ENCODE measurements at places on chromosomes 2 and 18.

DNA sequence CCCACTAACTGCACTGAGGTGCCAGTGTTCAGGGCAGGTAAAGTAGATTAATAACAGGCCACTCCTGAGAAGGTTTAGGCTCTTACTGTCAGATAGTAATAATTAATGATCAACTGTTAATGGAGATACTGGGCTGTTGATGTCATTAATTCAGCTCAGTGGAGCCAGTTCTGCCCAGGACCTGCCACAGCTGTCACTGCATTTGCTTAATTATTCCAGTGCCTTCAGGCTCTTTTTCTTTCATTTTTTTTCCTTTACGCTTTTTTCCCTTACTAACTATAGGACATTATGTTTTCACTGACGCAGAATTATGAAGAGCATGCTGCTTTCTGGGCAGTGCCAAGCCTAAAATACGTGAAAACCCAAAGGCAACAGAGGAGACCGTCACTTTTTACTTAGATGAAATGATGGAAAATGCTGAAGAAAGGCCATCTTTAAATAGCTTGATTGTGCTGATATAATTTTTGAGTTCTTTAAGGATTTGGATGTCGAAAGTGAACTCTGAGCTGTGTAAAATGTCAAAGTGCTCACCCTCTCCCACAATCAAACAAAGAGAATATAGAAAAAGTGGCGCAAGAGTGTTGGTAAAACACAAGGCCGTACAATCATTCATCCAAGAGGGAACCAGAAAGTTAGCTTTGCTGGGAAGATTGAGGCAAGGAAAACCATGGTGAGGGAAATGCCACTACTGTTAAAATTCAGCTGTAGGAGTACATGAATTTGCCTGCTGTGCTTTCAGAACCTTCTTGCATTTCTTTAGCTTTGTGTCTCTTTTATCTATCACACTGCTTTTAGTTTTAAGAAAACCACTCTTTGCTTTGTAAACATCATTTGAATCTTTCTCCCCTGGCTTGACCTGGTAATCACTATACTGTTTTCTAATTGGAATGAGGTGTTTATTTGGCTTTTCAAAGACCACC lies 192.0 kb upstream of the ZEB2 start:
- no peak for DNase-seq

DNA sequence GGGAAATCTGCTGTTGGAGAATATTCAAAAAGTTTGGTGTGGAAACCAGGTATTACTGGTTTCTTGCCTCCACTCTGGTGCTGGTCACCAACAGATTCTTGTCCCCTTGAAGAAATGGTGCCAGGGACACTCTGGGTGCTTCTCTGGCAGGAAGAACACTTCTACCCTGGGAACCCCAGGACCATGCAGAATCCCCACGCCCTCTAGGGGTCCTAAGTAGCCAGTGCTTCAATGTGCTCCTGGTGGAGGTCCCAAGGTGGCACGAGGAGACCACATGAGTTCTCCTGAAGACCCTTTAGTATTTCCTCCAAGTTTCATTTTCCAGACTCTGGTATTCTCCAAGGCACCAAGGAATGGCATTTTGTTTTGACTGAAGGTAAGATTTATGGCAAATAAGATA lies 380.6 kb downstream of the TSN start:
- DNase-seq: peak; percentile 2

DNA sequence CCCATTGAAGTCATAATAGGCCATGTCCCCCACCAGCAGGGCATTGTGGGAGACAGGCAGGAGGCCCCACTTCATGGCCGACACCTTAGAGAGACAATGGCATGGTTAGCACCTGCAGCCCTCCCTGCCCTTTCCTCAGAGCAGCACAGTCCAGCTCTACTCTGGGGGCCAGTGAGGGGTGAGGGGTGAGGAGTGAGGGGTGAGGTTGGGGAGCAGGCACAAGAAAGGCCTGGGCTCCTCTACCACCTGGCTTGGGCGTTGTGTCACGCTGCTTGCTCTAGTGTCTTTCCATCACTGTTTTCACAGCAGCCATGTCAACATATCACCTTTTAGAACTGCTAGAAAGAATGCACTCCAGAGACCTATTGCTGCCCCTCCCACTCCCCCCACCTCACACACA lies 77.2 kb downstream of the ADD2 start:
- no peak for DNase-seq

GRCh38 chr2:190283783-190284182 lies 35.8 kb downstream of the HIBCH start:
- no peak for DNase-seq

DNA sequence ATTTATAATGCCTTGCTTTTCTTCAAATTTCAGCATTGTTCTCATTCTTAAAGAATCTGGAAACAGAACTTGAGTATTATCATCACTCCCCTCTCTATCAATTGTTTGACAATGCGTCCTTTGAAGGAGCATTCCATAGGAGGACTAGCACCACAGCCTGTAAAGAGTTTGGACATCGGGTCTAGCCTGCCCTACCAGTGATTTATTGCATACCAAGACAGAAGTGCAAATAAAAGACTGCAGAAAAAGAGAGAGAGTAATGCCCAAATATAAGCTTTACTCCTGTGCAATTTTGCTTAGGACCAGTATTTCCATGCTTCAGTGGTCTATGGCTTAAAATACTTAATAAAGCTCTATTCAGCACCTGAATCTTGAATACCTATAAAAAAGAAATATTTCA lies 55.4 kb upstream of the MAP2 start:
- DNase-seq: no peak

DNA sequence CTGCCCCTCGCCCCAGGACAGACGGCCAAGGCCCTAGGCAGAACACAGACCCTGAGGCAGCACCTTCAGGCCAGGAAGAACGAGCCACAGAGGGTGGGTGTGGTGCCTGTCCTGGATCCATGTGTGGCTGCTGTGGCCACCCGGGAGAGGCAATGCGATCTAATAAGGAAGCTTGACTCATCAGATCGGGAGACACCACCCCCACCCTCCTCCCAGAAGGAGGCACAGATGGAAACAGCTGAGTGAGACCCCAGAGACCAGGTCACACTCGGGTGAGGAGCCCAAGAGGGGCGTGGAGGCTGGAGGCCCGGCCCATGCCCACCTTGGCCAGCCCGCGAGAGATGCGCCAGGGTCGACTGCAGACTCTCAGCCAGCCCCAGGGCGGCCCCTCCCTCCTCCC lies 20.3 kb downstream of the KCNG2 start:
- DNase-seq: no peak

DNA sequence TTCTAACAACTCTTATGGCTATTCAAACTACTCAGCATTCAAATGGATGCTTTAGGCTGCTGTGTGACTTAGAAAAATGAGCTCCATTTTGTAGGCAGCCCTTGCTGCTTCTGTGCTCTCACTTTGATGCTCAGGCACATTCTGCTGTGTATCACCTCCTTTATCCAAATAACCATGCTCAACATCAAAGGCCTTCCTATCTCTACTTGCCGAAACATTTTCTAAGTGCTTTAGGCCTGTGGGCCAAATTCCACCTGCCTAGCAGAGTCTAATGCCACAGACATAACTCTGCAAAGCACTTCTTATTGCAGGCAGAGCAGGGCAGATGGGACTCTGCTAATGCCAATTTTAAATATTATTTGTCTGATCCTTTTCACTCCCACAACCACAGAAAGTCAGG lies 397.4 kb downstream of the RND3 start:
- no peak for DNase-seq

- no peak for DNase-seq
These were observed 1641.7 kb upstream of the ACVR2A start for GRCh38 chr2:146203064-146203624.

- no peak for DNase-seq
These were observed 278.2 kb upstream of the COL3A1 start for GRCh38 chr2:188695953-188696352.

- DNase-seq: no peak
These were observed 166.5 kb downstream of the PTPRM start for GRCh38 chr18:7733642-7734041.

DNA sequence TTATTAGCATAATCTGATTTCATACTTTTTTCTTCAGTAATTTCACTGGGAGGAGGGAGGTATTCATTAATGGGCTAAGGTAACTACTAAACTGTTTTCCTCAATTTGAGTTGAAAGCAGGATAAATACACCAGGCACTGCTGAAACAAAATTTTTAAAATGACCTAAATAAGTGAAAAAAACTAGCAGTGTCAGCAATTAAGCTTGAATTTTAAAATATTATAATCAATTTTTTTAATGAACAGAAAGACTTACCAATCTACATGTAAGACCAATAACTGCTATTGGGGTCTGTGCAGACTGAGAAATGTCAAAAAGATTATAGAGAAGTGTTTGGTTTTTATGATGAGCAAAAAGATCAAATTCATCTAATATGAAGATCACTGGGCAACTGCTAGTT lies 68.4 kb downstream of the ORC4 start:
- DNase-seq: no peak

GRCh38 chr18:37302519-37302918 lies 263.1 kb downstream of the CELF4 start:
- no peak for DNase-seq

GRCh38 chr2:171325886-171326585 lies 107.8 kb downstream of the METTL8 start:
- DNase-seq: peak; percentile 69

- DNase-seq: no peak
These were observed 23.4 kb downstream of the SH2D6 start for GRCh38 chr2:85441864-85442263.

GRCh38 chr2:26193578-26194231 lies 20.8 kb downstream of the GAREM2 start:
- DNase-seq: no peak

- no peak for DNase-seq
These were observed 64.8 kb upstream of the RND3 start for GRCh38 chr2:150552041-150552820.

DNA sequence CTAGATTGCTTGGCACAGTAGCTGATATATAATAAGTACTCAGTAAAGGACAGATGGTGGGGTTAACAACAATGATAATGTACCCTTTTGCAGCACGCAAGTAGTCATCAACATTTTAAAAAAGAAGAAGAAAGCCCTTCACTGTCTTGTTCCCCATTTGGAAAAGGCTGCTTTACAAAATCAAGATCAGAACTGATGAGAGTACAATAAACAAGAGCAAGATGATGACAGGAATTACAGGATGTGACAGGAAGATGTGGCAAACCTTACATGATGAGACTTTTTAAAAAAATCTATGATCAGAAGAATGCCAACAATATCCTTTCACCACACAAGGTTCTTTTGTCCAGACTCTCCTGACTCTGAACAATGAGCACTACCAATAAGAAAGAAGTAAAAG lies 9.1 kb downstream of the TYW5 start:
- no peak for DNase-seq

Data from GM12864 (cell line).